GM23248 (cell line): ENCODE measurements at places on chromosomes 3 and 15.

- peak; percentile 54 for DNase-seq
Observed at GRCh38 chr3:121834157-121834670, 646 bp downstream of the IQCB1 start.

DNA sequence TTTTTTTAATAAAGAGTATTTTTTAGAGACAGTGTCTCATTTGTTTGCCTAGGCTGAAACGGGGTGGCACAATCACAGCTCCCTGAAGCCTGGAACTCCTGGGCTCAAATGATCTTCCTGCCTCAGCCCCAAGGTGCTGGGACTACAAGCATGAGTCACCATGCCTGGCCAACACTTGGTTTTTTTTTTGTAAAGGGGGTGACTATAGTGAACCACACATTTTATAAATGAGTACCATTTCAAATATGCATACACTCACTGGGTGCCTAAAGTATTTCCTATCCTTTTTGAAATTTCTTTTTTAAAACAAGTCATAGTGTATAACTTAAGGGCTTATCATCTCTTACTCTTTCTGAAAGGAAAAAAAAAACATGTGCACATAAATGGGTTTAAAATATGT lies 325.2 kb upstream of the MEIS2 start:
- peak; percentile 39 for DNase-seq

- DNase-seq = peak; percentile 48
Observed at GRCh38 chr3:178671791-178672190, 135.6 kb downstream of the KCNMB2 start.

- DNase-seq = no peak
Observed at GRCh38 chr3:15666277-15666676, 64.7 kb downstream of the BTD start.

DNA sequence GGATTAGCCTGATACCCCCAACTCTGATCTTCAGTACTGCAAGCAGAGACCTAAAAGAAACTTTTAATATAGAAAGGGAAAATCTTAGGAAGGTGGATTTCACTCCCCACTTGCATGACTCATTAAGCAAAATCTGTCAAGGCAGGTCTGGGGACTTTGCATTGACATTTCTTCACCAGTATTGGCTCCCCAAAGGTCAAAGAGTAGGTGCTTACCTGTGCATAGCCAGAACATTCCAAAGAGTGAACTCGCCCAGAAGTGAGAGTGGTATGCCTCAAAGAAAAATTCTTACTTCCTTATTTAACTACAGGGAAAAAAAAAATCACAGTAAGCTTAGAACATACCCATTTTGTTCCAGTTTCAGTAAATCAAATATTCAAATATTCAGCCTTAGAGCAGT lies 140.9 kb upstream of the TP63 start:
- DNase-seq = no peak

GRCh38 chr15:99122831-99123712 lies 18.2 kb downstream of the SYNM start:
- DNase-seq = no peak

GRCh38 chr15:82680200-82681102 lies 29.2 kb downstream of the AP3B2 start:
- no peak for DNase-seq

GRCh38 chr3:81891055-81891895 lies 129.8 kb upstream of the GBE1 start:
- DNase-seq = no peak
